Endothelial cell of umbilical vein (primary cell): ENCODE measurements at places on chromosomes 3 and 15. TPM values are rescaled to one million over a fixed set of nuclear protein-coding genes. Genes with fewer than 3 reads are reported as not detected.

DNA sequence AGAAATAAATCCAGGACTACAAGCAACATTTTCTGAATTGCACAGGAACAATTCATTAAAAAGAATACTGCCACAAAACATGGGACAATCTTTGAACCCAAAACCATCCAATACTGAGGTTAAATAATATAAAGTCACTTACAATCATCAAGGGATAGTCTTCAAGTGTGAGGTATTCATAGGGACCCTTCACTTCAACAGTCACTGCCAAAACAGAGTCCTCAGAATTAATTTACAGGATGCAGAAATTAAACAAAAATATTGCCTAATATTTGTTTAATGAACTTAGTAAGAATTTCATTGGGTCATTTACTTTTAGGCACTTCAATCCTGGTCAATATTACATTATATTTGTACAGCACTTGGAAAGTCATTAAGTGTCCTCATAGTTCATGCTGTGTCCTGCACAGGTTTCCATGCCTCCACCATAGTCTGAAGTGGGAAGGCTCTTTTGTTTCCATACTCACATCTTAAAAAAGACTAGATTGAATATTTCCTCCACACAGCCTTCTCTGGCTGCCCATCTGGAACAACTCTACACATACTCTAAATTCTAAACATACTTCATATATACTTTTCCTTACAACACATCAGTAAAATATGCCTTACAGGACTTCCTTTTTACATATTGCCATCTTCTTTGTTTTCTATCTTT lies 31.6 kb upstream of the VPS39 start:
- no peak overlapping the region for H3K4me3 ChIP-seq
- no peak for DNase-seq
- H3K36me3 ChIP-seq, result peaks cover 17% of the 10 kb centered on the region

GRCh38 chr3:113002679-113003078 lies 11.9 kb downstream of the GTPBP8 start:
- H3K4me3 ChIP-seq, result no peak overlapping the region
- peaks cover 31% of the 10 kb centered on the region for H3K36me3 ChIP-seq
- H3K27ac ChIP-seq, result no peak overlapping the region
- peaks cover 7% of the 10 kb centered on the region for H3K4me1 ChIP-seq
- no peaks in the 10 kb centered on the region for H3K27me3 ChIP-seq

Gene B3GALNT1
- 17.0 and 19.4 TPM in 2 replicates for polyA plus RNA-seq

Gene IL17RC
- polyA plus RNA-seq, result 18.7 and 22.3 TPM in 2 replicates

Gene IFRD2
- 99.4 and 101 TPM in 2 replicates for polyA plus RNA-seq

GRCh38 chr3:35641331-35641730 lies 2.0 kb downstream of the ARPP21 start:
- peaks cover 6% of the 10 kb centered on the region for H3K4me1 ChIP-seq
- no peak for DNase-seq
- H3K36me3 ChIP-seq, result no peaks in the 10 kb centered on the region
- peaks cover 46% of the 10 kb centered on the region for H3K27me3 ChIP-seq
- H3K4me3 ChIP-seq, result no peak overlapping the region

- peaks cover 19% of the 10 kb centered on the region for H3K4me1 ChIP-seq
- DNase-seq, result peak; percentile 64
- H3K4me3 ChIP-seq, result no peak overlapping the region
These were observed 1.7 kb downstream of the CMTM8 start for GRCh38 chr3:32240159-32240545.

Gene DGKG
- not detected in 2 replicates for polyA plus RNA-seq

Gene ELL3
- polyA plus RNA-seq, result 2.9 and 3.1 TPM in 2 replicates

- no peak overlapping the region for H3K4me3 ChIP-seq
- peak; percentile 40 for DNase-seq
- peaks cover 31% of the 10 kb centered on the region for H3K4me1 ChIP-seq
- H3K27me3 ChIP-seq, result no peaks in the 10 kb centered on the region
These were observed 46.7 kb downstream of the AMOTL2 start for GRCh38 chr3:134327594-134327975.

DNA sequence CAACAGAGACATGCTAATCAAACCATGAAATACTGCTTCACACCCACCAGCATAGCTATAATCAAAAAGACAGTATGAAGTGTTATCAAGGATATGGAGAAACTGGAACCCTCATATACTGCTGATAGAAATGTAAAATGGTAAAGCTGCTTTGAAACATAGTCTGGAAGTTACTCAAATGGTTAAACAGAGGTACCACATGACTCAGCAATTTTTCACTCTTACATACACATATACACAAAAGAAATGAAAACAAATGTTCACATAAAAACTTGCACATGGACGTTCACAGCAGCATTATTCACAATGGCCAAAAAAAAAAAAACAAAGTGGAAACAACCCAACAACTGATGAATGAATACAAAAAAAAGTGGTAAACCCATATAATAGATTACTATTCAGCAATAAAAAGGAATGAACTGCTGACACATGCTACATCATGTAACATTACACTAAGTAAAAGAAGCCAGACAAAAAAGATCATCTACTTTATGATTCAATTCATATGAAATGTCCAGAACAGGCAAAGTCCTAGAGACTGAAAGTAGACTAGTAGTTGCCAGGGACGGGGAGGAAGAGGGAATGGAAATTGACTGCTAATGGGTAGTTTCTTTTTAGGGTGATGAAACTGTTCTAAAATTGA lies 23.2 kb downstream of the ZNF148 start:
- no peaks in the 10 kb centered on the region for H3K27me3 ChIP-seq
- H3K4me3 ChIP-seq, result no peak overlapping the region
- no peaks in the 10 kb centered on the region for H3K36me3 ChIP-seq

GRCh38 chr3:81354119-81354518 lies 407.3 kb downstream of the GBE1 start:
- H3K4me1 ChIP-seq, result no peaks in the 10 kb centered on the region
- no peak for DNase-seq
- no peaks in the 10 kb centered on the region for H3K27me3 ChIP-seq
- no peak overlapping the region for H3K27ac ChIP-seq
- no peak overlapping the region for H3K4me3 ChIP-seq
